Esophagus squamous epithelium (tissue), 5 donors: ENCODE measurements at places on chromosomes 5 and 9.

- no peak for DNase-seq
Observed at GRCh38 chr5:134877159-134877558, 3.0 kb downstream of the TXNDC15 start.

- no peak for DNase-seq
Observed at GRCh38 chr9:37217161-37217560, 96.8 kb downstream of the ZCCHC7 start.

- DNase-seq = no peak
Observed at GRCh38 chr9:79970146-79970425, 398.3 kb downstream of the TLE4 start.

- DNase-seq = no peak
Observed at GRCh38 chr9:135183528-135184180, 96.2 kb downstream of the OLFM1 start.

DNA sequence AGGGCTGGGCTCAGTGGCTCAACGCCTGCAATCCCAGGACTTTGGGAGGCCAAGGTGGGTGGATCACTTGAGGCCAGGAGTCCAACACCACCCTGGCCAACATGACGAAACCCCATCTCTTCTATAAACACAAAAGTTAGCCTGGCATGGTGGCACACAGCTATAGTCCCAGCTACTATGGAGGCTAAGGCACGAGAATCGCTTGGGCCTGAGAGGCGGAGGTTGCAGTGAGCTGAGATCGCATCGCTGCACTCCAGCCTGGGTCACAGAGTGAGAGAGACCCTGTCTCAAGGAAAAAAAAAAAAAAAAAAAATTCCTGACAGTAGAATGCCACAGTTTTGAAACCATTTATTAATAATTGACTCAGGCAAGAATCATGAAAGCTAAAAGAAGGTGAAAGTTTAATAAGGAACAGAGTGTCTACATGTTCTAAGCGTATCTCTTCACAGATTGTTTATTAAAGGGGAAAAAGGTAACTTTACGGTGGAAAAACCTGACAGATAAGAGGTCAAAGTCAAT, 5.7 kb upstream of the PTGR1 start:
- DNase-seq = no peak

DNA sequence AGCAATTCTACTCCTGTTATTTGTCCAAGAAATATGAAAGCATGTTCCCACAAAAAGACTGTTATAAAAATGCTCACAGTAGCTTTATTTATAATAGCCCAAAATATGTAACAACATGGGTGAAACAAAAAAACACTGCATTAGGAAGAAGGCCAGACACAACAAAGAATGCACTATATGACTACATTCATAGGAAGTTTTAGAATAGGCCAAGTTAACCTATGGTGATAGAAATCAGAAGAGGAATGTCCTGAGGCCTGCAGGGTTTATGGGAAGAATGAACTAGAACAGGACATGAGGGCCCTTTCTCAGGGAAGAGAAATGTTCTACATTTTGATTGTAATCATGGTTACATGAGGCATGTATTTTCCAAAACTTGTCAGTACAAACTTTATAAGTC, 24.7 kb upstream of the TAS2R1 start:
- no peak for DNase-seq

GRCh38 chr9:94772144-94772543, 45.6 kb downstream of the AOPEP start:
- DNase-seq = no peak

- no peak for DNase-seq
Observed at GRCh38 chr5:7501061-7501460, 105.1 kb downstream of the ADCY2 start.

GRCh38 chr5:7395947-7396712, at the start of gene ADCY2:
TSS of gene ADCY2 (plus strand) at chr5:7396138. CDS start at chr5:7396297, 159 bp downstream.
- DNase-seq = no peak

DNA sequence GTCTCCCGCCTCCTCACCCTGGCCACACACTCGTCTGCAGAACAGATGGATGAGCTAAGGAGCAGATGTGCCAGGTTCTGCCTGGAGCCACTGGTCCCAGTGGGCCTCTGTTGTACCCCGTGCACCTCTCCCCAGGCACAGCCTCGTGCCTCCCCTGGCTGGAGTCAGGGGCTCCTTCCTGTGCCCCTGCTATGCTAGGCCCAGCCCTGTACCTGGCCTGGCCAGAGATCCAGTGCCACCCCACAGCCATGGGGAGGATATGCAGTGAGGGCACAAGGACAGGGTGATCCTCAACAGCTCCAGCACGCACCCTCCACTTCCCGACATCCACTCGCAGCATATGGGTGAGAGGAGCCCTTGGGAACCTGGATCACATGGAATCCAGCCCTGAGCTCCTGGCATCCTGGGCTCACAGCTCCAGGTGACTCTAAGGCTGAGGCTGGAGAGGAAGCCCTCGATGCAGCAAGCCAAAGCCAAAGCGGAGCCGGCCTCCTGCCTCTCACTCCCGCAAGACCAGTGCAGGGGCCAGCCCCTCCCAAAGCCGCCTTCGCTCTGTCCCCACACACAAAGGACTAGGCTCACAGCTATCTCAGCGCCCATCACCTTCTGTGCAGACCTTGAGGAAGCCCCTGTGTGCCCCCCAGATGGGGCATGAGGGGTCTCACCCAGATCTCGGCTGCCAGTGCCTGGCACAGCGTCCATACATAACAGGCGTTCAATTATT, 23.7 kb upstream of the ADAMTS2 start:
- no peak for DNase-seq

DNA sequence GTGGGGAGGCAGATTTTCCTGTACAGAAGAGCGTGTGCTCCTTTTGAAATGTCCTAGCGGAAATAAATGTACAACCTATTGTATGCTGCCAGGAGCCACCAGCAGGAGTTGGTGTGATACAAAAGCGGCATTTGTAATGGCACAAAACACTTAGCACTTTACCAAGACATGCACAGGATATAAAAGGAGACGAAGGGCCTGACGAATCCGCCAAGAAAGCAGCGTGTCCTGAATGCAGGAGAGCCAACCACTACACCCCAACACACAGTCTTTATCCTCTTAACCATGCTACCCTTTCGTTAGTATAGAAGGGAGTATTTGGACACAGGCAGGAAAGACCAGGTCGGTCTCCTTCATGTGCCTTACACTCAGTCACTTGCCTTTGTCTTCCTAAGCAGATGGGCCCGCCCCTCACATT, 218.1 kb downstream of the TRIM32 start:
- DNase-seq = no peak

GRCh38 chr5:176722757-176723156, 75.5 kb downstream of the TSPAN17 start:
- no peak for DNase-seq

- no peak for DNase-seq
Observed at GRCh38 chr9:71098801-71099200, 22.6 kb downstream of the TRPM3 start.

GRCh38 chr9:96626912-96627311, 7.3 kb upstream of the CDC14B start:
- no peak for DNase-seq

DNA sequence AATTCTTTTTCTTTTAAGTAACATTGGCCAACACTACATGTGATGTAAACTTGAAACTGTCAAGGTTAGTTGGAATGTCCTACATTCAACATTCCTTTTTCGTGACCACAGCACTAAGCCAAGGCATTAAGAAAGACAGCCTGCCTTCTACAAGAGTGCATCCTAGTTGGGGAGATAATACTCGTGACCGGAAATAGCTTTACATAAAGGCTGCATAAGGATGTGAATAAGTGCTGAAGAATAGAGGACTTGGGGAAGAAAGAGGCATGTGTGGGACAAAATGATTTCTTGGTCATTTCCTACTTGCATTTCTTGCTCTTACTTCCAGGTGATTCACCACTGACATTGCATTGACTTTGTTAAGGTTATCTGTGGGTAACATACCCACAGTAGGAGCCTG, 282.0 kb downstream of the DMRT2 start:
- DNase-seq = no peak

- no peak for DNase-seq
Observed at GRCh38 chr9:110185806-110186205, 22.2 kb downstream of the C9orf152 start.

- DNase-seq = no peak
Observed at GRCh38 chr9:93045521-93045920, 13.0 kb upstream of the SUSD3 start.

DNA sequence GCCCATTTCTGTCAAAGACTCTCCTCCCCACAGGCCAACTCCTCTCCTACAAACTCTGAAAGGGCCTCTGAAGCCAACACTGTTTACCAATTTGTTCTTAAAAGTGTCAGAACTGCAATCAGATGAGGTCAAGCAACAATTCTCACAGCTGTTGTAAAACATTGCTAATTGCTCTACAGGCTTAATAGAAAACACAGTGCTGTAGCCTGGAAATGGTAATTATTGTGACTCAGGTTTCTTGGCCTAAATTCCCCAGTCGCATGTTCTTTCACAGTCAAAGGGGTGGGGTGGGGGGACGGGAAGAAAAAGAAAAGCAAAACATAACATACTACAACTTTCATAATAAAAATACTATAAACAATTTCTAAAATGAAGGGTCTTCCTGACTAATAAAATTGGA, 343.2 kb downstream of the DMAC1 start:
- DNase-seq = no peak
